Esophagus squamous epithelium (tissue), 5 donors: ENCODE measurements at places on chromosomes 2 and 18.

DNA sequence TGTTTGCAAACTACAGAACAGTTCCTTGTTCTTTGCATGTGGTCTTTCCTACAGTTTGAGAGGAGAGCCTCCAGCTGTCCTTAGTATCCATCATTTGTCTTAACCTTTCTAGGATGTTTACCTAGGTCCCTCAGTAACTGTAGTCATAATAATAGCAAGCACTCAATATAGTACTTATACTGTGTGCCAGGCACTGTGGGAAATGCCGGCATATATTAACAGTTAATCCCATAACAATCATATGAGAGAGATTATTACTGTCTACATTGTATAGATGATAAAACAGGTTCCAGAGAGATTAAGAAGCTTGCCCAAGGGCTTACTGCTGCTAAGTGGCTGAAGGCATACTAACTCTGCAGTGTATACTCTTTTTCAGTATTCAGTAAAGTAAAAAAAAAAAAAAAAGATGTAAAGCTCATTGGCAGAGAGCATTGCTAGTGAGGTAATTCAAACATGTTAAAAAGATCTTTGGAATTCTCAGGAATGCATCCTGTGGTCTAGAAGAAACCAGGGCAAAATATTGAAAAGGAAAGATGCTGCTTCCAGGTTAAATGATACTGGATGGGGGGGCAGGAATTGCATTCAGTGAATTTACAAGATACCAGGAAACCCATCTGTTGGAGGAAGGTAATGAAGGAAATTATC, 72.3 kb downstream of the SPTBN1 start:
- no peak for DNase-seq

- no peak for DNase-seq
Observed at GRCh38 chr18:3458952-3459853, 9.2 kb downstream of the TGIF1 start.

DNA sequence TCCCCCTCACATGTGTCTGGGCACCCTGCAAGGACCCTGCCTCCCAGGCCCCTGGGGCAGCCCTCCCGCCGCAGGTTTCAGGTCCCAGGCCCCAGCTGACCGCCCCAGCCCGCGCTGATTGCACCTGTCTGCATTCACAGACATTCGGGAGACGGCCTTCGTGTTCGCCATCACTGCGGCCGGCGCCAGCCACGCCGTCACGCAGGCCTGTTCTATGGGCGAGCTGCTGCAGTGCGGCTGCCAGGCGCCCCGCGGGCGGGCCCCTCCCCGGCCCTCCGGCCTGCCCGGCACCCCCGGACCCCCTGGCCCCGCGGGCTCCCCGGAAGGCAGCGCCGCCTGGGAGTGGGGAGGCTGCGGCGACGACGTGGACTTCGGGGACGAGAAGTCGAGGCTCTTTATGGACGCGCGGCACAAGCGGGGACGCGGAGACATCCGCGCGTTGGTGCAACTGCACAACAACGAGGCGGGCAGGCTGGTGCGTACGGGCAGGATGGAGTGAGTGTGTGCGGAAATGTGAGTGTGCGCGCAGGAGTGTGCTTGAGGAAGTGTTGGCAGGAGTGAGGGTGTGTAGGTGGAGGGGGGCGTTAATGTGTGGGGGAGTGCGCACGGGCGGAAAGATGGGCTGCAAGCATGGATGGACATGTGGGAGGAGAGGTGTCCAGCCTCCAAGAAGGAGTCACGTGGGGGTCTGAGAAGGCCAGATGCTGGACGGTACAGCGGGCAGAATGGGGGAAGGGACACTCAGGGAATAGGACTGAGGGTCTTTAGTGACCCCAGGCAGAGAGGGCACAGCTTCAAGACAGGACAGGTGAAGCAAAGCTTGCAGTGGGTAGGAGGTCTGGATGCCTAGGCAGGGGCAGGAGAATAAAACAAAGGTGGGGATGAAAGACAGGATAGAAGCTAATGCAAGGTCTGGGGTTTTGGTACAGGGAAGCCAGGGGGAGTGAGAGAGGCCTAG, 9.0 kb upstream of the WNT10A start:
- no peak for DNase-seq

DNA sequence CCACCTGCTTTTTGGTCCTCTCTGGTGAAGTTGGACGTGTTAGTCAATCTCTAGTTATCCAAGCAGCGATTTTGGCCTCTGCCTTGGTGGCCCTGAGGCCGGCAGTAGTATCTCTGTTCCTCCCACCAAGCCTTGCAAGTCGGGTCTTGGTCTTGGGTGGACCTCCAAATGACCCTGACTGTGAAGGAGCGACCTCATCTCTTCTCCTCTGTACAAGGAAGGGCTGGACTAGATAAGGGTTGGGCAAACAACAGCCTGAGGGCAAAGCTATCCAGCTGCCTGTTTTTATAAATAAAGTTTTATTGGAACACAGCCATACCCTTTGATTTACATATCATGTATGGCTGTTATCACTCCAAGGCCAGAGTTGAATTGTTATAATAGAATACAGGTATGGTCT, 74.6 kb upstream of the FOSL2 start:
- no peak for DNase-seq

- no peak for DNase-seq
Observed at GRCh38 chr2:189952536-189953109, 109.9 kb downstream of the MSTN start.

DNA sequence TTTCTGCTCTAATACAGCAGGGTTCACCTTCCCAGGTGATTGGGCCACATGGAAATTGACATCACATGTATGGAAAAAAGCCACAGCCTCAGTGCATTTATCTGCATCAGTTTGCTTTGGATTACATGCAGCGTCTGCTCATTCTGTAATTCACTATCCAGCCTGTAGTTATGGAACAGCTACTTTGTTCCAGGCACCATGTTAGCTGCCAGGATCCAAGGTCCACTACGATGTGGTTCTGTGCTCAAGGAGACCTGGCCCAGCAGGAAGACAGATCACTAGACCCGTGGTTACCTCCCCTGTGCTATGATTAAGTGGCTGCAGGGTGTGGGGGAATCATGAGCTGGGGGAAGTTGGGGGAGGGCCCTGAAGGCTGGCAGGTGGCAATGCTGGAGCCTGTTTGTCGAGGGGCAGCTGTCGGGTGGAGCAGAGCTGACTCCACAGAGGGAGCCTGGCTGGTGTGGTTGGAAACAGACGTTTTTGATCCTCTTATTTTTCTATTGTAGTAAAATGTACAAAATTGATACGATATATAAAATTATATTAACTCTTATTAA, 58.6 kb downstream of the TSHZ1 start:
- no peak for DNase-seq

GRCh38 chr18:66616523-66616983, 12.7 kb upstream of the CDH19 start:
- DNase-seq = no peak

GRCh38 chr2:85309699-85310321, 18.0 kb downstream of the TGOLN2 start:
- no peak for DNase-seq

DNA sequence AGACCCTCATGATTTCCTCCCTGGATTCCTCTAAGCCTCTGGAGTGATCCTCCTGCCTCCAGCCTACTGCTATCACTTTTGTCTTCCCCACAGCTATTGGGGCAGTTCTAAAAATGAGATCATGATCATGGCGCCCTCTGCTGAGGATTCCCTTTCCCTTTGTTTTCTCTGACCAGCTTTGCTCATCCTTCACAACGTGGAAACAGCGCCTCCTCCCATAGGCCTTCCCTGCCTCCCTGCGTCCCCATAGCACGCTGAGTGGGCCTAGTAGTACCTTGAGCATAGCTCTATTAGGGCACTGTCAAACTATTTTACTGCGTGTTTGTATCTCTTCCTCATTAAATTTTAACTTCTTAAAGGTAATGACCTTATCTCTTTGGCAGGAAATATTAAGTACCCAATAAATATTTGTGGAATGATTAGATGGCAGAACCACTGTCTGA, 207.0 kb upstream of the FANCL start:
- DNase-seq = no peak
